ENCODE measurements at places on chromosomes 7 and 10.

GRCh38 chr7:126637538-126637937 is 615.2 kb downstream of the GRM8 start:
- DNase-seq = no peak

DNA sequence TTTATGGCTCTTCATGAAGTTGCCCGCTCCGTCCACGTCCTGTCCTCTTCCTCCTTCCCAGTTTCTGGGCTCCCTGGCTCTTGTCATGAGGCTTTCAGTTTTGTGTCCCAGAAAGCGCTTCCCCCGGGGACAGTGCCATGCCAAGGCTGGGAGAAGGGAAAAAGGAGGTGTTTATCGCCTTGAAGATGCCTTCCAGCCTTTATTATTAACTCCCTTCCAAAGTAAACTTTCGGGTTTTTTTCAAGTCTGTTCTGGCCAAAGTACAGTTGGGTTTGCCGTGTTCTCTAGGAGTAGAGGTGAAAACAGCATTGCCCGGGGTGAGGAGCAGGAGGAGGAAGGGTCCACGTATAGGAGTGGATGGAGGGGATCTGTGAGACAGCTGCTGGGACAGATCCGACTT is 117.2 kb downstream of the CUX1 start:
- no peak for DNase-seq

DNA sequence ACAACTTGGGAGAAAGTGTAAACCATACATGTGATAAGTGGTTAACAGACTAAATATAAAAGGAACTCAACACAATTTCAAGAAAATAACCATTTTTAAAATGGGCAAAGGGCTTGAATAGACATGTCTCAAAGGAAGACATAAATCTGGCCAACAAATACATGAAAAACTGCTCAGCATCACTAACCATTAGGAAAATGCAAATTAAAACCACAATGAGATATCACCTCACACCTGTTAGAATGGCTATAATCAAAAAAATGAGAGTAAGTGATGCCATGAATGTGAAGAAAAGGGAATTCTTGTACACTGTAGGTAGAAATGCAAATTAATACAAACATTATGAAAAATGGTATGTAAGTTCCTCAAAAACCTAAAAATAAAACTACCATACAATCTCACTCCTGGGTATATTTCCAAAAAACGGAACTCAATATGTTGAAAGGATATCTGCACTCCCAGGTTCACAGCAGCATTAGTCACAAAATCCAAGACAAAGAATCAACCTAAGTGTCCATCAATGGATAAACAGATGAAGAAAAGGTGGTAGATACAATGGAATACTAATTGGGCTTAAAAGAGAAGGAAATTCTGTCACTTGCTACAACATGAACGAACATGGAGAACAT is 5.6 kb downstream of the SNX13 start:
- DNase-seq = no peak

DNA sequence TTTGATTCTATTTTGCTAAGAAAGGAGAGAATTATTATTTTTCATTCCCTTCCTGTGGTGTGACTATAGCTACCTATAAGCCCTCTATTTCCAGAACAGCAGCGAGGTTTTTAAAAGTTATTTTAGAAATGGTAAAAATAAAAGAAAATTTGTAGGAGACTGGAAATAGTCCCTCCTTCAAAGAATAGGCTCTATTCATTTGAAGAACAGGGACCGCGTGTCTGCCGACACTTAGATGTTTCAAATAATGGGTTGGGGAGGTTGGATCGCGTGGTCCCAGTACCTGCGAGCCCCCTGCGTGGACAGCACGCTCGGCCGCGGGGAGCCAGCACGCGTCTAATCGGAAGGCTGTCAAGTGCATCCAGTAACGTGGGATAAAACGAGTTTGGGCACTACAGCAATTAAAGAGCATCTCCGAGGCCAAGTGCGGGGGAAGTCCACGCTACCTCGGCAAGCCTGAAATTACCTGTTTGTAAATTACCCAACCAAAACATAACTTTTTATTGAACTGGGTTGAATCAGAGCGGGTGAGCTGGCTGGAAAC is 1.0 kb downstream of the CACNA2D1 start:
- no peak for DNase-seq

DNA sequence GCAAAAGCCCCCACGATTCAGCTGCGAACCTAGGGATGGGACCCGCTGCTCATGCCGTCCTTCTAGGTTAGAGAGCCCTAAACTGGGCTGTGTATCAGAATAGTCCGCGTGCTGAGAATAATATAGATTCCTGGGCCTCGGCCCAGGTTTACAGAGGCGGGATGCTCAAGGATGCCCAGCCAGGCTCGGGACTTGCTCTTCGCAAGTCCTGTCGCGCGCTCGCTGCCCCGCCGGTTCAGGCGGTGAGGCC is 266 bp upstream of the STMP1 start:
- no peak for DNase-seq

DNA sequence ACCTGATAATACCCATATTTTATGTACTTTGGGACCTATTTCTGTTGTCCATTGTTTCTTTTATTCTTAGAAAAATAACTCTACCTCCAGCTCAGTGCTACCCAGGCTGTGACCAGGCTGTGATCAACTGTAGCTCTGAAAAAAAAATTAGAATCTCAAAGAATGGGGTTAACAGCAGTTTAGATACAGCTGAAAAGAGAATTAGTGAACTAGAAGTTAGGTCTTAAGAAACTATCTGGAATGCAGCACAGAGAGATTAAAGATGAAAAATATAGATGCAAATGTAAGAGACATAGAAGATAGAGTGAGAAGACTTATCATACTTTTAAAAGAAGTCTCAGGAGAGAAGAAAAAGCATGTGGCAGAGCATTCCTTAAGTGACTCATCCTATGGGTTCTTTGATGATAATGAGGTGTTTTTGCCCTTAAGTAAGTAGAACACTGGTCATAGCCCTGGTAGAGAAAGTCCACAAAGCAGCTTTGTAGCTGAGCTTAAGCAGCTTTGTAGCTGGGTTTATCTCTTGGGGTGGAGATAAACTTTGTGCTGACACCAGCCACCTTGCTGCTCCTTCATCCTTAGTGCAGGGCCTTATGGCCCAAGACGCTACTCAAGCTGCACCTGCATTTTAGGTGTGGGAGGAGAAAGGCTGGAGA is 27.3 kb upstream of the SFRP5 start:
- DNase-seq = no peak

- no peak for DNase-seq
These were observed 222.4 kb downstream of the AUTS2 start for GRCh38 chr7:69820479-69821192.

- no peak for DNase-seq
These were observed 5.5 kb upstream of the STEAP4 start for GRCh38 chr7:88312061-88312663.

DNA sequence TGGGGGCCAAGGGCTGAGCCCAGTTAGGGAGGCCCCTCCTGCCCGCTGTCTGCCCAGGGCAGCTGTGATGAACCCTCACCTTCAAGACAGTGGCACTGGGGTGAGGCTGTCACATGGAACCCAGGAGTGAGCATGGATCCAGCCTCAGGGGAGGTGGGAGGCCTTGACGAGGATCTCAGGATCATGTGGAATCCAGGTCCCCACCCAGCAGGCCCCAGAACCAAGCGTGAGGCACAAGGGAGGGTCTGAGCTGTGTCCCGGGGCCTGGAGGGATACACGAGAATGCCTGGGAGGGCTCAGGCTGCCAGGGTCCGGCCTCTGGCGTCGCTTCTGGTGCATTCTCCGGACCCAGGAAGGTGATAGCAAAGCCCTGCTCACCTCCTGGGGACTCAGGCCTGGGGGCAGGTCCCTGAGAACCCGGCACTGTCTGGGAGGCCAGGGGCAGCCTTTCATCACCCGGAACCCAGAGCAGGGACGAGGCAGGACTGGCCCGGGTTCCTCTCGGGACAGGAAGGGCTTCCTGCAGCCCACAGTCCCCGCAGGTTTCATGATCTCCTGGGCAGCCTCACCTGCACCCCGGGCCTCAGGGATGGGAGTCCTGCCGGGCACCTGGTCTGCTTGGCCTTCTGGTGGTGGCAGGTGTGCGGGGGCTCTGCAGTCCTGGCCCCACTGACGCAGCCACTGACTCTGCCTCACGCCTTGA is 17.5 kb downstream of the DPYSL4 start:
- DNase-seq = no peak

DNA sequence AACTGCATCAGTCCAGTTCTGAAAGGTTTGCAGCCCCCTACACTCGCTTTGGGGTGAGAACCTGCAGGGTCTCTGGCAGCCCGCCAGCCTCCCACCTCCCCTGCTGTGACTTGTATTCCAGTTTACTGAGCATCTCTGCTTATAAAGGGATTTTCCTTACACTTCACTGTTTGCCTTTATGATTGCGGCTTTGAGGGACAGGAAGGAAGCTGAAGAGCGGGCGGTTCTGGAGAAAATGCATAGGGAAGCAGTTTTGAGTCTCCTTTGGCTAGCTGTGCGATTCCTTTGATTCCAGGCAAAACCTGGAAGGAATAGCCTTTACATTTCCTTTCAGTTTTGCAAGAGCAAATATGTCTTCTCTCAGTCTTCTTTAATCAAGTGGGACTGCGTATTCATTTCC is 65.0 kb upstream of the TRIM8 start:
- no peak for DNase-seq

- DNase-seq = no peak
These were observed 71.3 kb downstream of the PFKFB3 start for GRCh38 chr10:6274040-6274439.

DNA sequence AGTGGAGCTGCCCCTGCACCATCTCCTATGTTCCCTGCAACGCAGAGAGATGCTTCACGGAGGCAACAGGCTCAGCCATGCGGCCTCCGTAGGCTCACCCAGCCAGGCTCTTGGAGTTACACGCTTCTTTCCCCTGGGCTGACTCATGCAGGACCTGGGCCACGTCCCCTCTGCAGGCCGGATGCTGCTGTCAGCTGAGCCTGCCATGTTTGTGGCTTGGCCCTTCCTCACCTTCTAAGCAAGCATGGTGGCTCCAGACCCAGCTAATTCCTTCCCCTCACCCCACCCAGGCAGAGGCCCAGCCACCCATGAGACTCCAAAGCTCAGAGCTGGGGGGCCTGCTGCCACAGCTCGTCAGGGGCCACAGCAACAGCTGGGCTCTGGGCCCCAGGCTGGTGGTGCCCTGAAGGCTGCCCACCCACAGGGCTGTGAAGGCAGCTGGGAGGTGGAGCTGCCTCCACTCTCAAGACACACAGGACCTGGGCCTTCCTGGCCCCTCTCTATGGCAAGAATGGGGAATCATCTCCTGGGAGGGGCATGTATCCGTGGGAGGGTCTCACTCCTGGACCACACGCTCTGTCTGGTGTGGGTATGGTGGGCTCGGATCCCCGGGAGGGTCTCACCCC is 219.6 kb downstream of the ELFN1 start:
- DNase-seq = no peak

Data from effector memory CD4-positive, alpha-beta T cell (primary cell).